ENCODE measurements at places on chromosomes 2 and 18.

GRCh38 chr2:8752385-8752784 lies 70.5 kb downstream of the ID2 start:
- no peak for DNase-seq

DNA sequence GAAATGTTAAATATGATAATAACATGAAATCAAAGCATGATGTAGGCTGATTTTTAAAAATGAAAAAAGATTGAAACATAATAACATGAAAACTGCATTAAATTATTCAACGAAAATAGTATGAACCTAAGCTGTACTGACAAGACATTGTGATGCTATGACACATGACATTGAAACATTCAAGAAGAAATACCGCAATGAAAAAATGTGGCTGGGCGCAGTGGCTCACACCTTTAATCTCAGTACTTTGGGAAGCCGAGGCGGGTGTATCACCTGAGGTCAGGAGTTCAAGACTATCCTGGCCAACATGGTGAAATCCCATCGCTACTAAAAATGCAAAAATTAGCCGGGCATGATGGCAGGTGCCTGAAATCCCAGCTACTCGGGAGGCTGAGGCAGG lies 14.6 kb downstream of the CXCR1 start:
- no peak for DNase-seq

DNA sequence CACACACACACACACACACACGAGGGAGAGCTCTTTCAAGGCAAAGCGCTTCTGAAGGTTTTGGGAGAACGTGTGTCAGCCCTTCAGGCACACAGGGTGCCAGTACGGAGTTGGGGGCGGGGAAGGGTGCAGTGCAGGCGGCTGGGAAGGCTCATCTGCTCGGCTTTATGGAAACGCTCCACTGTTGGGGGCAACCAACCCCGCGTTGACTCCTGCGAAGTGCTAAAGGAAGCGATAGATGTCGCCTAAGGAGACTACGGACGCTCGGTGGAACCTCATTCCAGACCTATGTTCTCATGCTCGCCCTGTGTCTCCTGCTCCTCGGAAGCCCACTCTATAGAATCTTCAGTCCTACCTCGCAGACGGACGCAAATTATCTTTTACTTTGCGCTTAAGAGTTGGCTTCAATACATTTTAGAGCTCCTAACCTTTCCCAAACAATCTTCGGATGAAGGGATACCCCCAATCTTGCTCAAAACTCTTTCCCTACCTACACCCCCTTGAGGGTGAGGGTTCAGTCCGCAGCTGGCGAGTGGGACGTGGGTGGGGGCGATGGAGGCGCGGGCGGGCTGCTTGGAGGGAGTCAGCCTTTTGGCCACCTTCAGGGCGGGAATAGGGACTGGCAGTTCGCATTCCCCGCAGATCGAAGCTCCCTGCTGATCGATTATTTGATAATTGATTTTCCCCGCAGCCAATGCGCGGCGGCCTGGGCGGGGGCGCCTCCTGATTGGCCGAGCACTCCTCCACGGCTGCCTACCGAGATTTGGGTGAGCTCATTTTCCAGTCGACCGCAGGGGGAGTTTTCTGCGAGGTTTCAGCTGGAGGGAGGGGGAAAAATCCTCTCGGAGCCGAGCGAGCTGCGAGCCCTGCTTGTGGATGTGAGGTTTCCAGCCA lies 1.9 kb upstream of the MEIS1 start:
- peak; percentile 89 for DNase-seq

GRCh38 chr18:55579501-55580270 lies 8.3 kb downstream of the TCF4 start:
- no peak for DNase-seq

DNA sequence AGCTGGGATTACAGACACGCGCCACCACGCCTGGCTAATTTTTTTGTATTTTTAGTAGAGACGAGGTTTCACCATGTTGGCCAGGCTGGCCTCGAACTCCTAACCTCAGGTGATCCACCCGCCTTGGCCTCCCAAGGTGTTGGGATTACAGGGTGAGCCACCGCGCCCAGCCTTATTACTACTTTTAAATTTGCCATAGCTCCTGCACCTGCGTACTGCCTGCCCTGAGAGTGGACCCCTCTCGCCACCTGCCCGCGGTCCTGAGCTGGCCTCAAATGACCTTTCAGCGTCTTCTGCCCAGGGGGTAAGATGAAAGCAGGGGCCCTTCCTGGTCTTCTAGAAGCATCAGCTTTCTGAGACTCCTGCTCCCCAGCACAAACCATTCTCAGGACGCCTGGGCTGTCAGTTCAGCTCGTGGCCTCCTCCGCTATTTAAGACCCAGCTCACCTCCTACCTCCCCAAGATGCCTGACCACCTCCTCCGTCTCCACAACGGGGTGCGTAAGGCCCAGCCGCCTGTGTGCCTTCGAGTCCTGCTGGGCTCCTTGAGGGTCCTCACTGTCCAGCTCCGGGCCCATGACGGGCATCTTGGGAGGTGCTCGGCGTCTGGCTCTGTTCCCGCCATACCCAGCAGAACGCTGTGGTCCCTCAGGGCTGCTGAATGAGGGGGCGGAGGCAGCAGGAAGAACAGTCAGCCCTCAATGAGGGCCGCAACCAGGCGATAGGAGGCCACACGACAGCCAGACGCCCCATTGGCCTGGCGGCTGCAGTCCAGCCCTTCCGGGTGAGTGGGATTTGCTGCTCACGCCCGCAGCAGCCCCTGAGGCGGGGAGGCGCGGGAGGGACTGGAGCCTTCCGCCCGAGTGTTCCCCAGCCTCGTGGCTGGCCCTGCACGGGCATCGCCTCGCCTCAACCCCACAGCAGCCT lies 266.6 kb downstream of the TFCP2L1 start:
- peak; percentile 79 for DNase-seq

DNA sequence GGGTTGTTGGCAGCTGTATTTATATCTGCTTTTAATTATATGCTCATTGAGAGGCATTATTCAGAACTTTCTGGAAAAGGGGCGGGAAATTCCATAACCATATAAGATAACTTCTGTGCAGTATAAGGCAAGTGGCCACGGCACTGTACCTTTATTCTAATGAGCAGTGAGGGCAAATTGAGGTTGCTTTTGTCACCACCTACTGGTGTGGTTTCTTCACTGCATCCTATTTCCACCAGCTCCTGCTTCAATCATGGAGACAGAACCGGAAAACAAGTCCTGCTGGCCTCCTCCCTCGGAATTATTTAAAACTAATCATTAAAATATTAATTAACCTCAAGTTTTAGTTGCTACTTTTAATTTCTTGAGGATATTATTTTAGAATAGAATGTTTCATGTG lies 759.4 kb downstream of the CBLN2 start:
- no peak for DNase-seq

- DNase-seq, result no peak
Measured at GRCh38 chr2:223501641-223502040, 100.5 kb downstream of the SCG2 start.

All from osteocyte (in vitro differentiated cells).